ENCODE measurements at places on chromosomes 1 and 21. TPM values are rescaled to one million over a fixed set of nuclear protein-coding genes. Genes with fewer than 3 reads are reported as not detected.

The LHX8 gene
- not detected for total RNA-seq

The GCSAML gene
- not detected for total RNA-seq

GRCh38 chr1:96075704-96076455 is 645.7 kb upstream of the PTBP2 start:
- no peak for DNase-seq

The ACTL8 gene
- 0.55 TPM for total RNA-seq

DNA sequence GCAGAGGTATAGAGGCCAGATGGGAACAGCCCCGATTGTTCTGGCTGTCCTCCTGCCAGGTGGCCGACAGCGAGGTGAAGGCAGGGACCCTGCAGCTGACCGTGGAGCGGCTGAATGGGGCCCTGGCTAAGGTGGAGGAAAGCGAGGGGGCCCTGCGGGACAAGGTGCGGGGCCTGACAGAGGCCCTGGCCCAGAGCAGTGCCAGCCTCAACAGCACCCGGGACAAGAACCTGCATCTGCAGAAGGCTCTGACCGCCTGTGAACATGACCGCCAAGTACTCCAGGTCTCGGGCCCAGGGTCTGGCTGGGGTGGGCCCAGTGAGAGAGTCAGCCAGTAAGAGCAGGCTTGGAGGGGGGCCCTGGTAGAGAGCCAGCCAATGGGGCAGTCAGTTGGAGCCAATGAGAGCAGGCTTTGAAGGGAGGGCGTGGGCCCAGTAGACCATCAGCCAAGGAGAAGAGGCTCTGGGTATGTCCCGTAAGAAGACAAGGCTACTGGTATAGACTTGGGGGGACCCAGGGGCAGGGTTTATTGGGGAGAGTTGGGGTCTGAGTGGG is 11.3 kb downstream of the MFAP2 start:
- DNase-seq, result no peak

The TMEM269 gene
- not detected for total RNA-seq

DNA sequence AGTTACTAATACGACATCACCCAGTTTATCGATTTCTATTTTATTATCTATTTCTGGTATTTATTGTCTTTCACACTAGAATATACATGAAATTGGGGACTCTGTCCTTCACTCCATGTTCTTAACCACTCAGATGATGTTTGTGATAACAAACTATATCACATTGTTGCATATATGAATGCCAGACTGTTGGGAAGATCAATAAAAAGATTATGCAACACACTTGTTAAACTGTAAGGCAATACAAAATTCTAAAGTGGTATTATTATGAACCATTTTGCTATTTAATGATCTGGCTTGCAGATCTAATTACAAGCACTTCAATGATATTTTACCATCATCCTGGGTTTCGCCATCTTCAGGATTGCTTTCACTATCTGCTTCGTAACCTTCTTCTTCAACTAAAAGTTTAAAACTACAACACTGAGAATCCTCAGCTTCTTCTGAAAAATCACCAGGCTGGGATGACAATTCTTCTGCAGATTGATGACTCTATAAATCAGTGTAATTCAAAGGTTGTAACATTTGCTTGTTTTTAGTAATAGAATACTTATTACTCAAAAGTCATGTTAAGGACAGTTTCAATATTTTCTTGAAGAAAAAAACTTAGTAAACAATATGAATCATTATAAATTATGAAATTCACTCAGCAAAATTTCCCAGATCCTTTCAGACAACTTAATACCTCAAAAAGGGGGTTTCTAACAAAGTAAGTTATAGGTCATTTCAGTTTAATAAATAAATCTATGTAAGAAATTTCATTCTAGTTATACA is 63.9 kb downstream of the LYST start:
- no peak for DNase-seq

The RAB42 gene
- total RNA-seq, result 0.97 TPM

- peak; percentile 27 for DNase-seq
These were observed 226.5 kb downstream of the SMYD3 start for GRCh38 chr1:246280551-246280950.

DNA sequence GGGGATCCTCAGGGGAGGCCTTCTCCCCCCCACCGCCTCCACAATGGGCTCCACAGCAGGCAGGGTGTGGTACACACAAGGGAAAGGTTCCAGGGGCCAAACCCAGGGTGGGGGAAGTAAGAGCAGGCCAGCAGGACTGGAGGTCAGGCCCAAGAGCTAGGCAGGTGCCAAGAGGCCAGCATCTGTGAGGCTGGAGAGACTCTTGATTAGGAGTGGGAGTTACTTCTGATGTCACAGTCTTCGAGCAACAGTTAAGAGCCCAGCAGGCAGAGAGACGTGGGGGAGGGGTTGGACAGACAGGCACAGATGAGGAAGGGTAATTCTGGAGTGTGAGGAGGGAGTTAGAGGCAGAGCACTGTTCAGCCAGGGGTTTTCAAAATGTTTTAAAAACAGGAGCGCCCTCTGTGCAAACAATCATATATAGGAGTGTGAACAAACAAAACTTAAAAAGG is 55.8 kb downstream of the SLC9A1 start:
- DNase-seq, result no peak

The OR10J1 gene
- not detected for total RNA-seq

- no peak for DNase-seq
These were observed 16.0 kb upstream of the GCLM start for GRCh38 chr1:93925206-93925605.

The C4BPA gene
- 1.1 TPM for total RNA-seq

DNA sequence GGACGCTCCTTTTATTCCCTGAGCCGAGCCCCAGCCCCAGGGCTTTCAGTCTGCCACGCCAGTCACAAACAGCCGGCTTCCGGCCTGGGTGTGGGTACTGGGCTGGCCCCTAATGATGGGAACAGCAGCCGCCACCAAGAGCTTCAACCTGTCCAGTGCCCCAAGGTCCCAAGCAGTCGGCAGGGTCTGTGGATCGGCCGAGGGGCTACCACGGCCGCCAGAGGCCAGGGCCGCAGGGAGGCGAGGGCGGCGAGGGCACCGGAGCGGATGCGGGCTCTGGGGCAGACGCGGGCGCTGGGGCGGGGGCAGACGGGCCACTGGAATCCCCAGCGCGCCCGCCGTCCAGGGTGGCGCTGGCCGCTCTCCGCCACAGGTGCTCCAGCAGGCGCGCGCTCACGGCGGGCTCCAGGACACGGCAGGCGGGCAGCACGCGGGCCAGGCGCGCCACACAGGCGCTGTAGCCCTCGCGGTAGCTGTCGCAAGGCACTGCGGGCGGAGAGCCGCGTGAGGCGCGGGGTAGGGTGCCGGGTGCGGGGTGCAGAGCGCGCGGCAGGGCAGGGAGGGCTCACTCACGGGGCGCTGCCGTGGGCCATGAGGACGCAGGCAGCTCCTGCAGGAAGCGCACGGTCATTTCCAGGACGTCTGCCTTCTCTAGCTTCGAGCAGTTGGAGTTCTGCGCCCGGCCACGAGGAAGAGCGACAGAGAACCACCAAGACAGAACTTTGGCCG is 887 bp downstream of the HES2 start:
- no peak for DNase-seq

The OR2G6 gene
- total RNA-seq, result not detected

GRCh38 chr1:184223216-184223615 is 163.6 kb upstream of the C1orf21 start:
- DNase-seq, result no peak

DNA sequence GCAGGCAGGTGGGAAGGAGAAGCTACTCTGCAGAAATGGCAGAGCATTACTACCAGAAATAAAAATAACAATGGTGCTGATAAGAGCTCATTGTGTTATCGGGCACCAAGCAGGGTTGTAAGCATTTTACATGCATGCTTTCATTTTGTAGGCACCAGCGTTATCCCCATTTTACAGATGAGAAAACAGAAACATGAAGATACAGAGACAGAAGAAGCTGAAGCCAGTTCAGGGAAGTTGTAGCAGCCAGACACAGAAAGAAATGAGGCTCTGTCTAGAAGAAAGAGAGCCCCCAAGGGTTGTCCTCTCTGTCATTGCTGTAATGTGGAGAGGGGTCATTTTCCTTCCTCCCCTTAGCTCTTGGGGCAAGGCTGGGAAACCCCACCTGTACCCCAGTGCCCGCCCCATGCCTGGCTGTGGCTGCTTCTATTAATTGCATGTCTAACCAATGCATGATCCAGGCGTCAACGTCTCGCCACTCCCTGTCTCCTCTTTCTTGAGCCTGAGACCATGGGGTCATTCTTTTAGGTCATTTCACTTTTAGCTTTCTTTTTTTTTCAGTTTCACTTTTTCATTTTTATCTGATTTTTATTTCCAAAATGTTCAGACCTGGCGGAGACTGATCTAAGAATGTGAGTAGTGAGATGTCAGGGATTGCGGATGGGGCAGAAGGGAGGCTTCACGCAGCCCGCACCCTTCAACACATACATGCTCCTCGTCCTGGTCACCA is 6.8 kb downstream of the OLIG1 start:
- DNase-seq, result no peak

The MAP3K21 gene
- total RNA-seq, result 10.1 TPM

- no peak for DNase-seq
These were observed 45.0 kb downstream of the NEK2 start for GRCh38 chr1:211630236-211631081.

GRCh38 chr1:61083807-61084440 is 1.6 kb downstream of the NFIA start:
- peak; percentile 46 for DNase-seq

DNA sequence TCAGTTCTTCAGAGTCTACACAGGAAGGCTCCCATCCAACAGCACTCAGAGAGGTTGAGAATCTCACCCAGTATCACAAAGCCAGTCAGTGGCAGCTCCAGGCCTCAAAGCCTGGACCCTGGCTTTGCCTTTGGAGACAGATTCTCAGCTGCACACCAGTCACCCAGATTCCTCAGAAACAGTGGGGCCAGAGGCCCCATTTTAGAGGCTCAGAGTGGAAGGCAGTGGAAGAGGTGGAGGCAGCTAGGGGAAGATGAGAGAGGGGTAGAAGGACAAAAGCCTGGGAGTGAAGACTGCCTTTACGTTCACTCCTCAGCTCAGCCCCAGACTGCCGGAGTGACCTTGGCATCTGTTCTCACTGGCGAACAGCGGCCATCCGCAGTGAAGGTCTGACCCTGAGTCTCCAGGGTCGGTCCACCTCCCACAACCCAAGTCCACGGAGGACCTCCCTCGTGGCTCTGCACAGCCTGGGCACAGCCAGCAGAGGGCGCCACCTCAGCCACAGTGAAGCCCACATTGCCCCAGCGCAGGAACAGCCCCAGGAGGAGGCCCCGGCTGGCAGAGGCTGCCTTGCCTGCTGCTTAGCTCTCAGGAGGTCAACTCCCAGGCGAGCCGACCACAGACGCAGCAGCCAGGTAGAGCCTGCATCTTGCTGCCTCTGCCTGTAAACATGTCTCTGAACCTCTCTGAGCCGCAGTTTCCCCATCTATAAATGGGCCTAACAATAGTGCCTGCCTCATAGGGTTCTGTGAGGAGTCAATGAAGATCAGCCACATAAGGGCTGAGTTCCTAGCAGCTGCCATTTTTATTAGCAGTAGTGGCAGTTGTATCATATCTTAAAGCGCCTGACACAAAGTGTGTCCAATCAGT is 5.9 kb upstream of the FNDC5 start:
- peak; percentile 59 for DNase-seq

- no peak for DNase-seq
These were observed 14.0 kb upstream of the WASF2 start for GRCh38 chr1:27503844-27504587.
